ENCODE measurements at places on chromosomes 1 and 21. TPM values are rescaled to one million over a fixed set of nuclear protein-coding genes. Genes with fewer than 3 reads are reported as not detected.

EMC1 gene
- 35.6 TPM for total RNA-seq

CHRM3 gene
- 0.06 TPM for total RNA-seq

SPATA45 gene
- total RNA-seq, result not detected

RPL5 gene
- total RNA-seq, result 1,164 TPM

FMN2 gene
- 5.0 TPM for total RNA-seq

NASP gene
- total RNA-seq, result 125 TPM

HRNR gene
- not detected for total RNA-seq

VTCN1 gene
- not detected for total RNA-seq

CFHR2 gene
- not detected for total RNA-seq

LMX1A gene
- not detected for total RNA-seq

SIPA1L2 gene
- total RNA-seq, result 8.3 TPM

CFHR5 gene
- total RNA-seq, result not detected

STRIP1 gene
- 15.3 TPM for total RNA-seq

FMO3 gene
- total RNA-seq, result not detected

ESRRG gene
- not detected for total RNA-seq

OR6N1 gene
- not detected for total RNA-seq

CYYR1 gene
- total RNA-seq, result not detected

SPRR5 gene
- total RNA-seq, result not detected

OR2W3 gene
- not detected for total RNA-seq

OR2L5 gene
- total RNA-seq, result not detected

Measured in A549 treated with CORT108297 at 1 μM for 4 hours (cell line).